ENCODE measurements at places on chromosomes 2 and 18.

GRCh38 chr2:230693411-230693810, 19.2 kb upstream of the CAB39 start:
- DNase-seq = no peak

- no peak for DNase-seq
Measured at GRCh38 chr2:151973901-151974199, 125.0 kb downstream of the CACNB4 start.

DNA sequence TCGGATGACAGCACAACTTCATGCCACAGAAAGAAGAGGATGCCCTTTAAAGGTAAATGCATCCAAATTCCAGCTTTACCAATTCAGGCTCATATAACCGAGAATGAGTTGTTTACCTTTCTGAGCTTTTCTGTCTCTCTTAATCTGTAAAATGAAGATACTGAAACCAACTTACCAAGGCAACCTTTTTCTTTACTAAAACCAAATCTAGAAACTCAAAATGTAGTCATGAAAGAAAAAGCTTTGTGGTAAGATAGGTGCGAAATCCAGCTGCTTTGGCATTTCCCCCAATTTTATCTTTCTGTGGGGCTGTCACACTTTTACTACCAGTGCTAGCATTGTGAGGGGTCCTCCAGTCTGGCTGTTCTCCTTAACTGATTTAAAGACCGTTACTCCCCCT, 240.4 kb downstream of the IKZF2 start:
- no peak for DNase-seq

- no peak for DNase-seq
Measured at GRCh38 chr2:117726747-117727146, 87.7 kb upstream of the DDX18 start.

DNA sequence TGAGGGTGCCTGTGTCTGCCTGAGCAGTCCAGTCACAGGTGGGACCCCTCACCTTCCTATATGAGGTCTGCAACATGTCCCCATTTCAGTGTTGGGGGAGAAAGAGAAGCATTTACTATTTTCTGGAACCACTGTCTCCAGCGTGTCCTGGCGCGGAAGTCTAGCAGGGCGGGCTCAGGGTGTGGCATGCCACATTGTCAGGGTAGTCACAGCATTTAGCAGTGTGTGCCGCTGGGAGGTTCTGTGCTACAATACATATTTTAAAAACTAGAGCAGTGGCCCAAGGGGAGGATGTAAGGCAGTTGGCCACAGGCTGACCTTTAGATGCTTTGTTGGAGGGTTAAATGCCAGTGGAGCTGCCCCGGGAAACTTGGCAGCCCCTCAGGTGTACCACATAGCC, 12.5 kb downstream of the UBE2F start:
- DNase-seq = no peak

- peak; percentile 4 for DNase-seq
Measured at GRCh38 chr2:235390108-235390815, 103.6 kb upstream of the AGAP1 start.

DNA sequence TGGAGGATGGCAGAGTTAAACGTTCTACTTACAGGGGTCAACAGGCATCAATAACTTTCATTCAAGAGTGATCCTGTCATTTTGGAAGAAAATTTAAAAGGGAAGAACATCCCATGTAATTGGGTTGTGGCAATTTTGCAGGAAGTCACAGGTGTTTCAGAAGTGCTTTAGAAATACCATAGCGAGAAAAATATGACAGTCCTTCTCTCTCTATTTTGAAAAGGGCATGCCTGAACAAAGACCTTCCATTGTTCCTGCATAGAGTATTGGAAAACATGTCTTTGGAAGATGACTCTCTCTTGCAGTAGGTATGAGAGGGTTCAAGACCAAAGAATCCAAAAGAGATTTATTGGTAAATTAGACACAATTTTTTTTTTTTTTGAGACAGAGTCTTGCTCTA, 81.8 kb upstream of the SERTAD2 start:
- DNase-seq = no peak

GRCh38 chr2:162317861-162318327, 590 bp downstream of the IFIH1 start:
- DNase-seq = peak; percentile 12

DNA sequence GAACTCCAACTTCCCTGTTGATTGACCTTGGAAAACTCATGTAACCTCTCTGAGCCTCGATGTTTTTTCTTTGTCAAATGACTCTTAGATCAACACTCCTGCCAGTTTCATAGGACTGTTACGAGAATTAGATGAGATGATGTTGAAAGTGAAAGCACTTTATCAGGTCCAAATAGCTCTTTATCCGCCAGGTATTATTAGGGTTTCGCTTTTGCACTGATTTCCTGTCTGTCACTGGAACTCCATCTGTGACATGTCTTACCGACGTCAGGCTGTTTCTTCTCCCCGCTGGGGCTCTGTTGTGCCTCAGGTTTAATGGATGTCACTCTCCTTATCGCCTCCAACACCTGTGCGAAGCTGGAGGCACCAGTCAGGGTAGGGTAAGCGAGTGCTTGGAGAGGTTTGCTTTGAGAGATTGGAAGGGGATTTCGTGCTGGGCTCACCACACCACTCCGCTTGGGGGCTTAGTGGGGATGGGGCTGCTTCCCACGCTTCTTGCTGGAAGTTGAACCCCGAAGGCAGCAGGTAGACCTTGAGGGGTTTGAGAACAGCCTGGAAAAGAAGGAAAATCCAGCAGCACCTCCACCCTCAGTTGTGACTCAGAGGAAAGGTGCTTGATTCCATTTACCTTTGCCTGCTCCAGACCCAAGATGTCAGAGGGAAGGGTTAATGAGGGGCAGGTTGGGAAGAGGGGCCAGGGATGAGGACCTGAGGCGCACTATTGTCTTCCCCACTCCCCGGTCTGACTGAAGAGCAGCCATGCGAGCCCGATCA, 4.3 kb downstream of the GAD1 start:
- DNase-seq = no peak

DNA sequence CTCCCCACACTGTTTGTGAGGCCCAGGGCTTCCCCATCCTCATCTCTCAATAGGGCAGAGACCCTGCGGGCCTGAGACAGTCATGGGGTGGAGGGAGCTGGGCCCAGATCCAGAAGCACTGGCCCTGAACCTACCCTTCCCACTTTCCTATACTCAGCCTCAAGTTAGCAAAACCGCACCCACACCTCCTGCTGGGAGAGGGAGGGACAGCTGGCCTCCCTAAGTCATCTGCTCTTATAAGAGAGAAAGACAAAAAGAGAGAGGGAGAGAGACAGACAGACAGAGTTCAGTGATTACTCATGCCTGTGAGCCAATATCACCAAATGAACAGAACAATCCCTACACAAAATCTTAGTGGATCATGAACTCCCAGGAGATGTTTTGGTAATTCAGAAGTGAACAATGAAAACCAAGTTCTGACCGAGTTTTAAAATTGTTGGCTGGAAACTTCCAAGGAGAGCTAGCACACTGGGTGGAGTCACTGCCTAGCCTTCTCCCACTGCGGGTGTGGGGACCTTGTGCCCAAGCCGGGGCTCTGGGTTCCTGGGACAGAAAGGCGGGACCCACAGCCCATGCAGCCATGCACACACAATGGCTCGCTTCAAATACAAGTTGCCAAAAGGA, 130.5 kb downstream of the PXDN start:
- DNase-seq = no peak

- DNase-seq = no peak
Measured at GRCh38 chr18:40653682-40654081, 1301.4 kb upstream of the PIK3C3 start.

DNA sequence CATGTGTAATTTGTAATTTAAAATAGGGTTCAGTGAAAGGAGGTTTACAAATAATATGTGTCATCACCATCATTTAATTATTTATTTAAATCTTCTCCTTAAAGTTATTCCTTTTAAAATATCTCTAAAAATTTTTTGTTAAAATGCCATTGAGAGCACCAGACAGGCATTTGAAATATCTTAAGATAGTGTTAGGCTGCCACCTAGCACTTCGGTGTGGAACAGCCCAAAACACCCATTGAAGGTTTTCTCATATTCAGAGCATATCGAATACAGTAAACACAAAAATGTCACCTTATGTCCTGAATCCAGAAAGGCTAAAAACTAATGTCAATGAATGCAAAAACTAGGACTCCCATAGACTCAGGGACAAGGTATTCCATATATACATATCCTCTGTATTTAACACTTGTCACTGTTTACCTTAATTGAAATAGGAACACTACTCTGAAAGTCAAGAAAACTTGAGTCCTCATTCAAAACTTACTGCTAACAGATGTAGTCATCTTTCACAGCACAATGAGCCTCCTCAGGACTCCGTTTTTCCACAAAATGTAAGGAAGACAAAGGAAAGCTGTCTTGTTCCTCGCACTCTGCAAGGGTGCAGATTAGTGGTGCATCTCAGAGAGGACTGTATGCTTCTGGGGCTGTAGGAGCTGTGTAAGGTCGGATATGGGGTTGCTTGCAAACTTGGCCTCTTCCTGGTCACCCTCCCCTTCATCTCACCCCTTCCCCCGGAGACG, 329.5 kb downstream of the PAX3 start:
- no peak for DNase-seq

- DNase-seq = no peak
Measured at GRCh38 chr2:225033440-225034318, 8.6 kb downstream of the DOCK10 start.

DNA sequence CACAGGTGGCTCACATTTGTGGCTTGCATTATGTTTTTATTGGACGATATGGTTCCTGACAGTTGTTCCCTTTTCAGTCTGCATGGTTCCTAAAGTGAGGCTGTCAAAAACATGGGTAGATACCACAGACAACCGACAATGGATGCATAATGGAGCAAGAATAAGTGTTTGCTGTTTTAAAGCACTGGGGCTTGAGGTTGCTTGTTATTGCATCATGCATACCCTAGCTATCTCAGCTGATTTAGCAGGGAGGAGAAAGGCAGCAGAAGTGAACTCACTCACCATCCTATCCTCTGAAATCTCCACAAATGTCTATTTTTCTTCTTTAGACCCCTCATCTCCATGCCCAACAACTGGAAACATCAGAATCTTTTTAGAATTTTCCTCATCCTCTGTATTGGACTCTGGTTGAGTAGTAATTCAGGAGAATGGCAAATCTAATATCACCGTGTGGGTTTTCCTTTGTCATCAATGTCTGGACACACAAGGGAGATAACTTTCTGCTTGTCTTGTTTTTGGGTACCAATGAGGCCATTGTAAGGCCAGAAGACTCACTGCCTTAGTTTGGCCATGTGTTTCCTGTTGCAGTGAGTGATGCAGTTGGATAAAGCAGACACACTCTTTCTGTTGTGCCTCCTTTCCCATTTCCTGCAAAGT, 46.7 kb downstream of the FBXO48 start:
- no peak for DNase-seq

- DNase-seq = peak; percentile 56
Measured at GRCh38 chr2:239298116-239298804, 102.6 kb downstream of the HDAC4 start.

GRCh38 chr2:54603357-54603756, 120.1 kb upstream of the EML6 start:
- DNase-seq = no peak

DNA sequence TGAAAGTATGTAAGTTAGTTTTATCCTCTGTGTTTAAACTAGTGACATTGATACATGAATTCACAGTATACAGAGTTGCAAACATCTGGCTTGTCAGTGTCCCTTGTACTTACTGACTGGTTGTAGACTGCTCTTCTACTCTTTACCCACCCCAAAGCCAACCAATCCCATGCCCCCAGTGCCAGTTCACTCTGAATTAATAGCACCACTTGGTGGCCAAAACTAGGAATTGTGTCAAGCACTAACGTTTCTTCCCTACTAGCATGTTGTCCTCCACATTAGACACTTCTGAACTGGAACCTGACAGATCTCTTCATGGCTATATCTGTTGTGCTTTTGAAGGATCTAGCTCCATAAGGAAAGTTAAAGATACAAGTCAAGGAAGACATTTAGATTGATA, 27.2 kb upstream of the OTX1 start:
- DNase-seq = no peak

DNA sequence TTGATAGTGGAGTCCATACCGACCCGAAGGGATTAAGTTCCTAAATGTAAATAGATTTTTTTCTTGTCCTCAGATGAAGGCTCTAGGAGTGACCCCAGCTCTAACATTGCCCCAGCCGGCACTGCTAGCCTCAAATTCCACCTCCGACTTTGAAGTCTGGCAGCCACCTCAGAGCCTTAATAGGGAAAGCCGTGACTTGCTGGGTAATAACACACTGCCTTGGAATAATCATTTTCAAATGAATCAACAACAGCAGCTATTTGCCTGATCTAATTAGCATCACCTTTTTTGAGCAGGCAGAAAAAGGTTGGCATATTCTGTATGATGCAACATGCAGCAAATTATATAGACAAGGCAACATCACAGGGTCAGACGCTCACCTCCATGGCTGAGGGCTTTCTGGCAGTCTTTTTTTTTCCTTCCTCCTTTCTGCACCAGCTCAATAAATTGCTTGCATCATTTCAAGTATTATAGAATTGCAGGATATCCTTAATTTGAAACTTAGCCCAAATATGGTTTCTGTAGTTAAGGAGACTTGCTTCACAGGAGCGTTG, 276.5 kb upstream of the ATP5MC3 start:
- DNase-seq = no peak

DNA sequence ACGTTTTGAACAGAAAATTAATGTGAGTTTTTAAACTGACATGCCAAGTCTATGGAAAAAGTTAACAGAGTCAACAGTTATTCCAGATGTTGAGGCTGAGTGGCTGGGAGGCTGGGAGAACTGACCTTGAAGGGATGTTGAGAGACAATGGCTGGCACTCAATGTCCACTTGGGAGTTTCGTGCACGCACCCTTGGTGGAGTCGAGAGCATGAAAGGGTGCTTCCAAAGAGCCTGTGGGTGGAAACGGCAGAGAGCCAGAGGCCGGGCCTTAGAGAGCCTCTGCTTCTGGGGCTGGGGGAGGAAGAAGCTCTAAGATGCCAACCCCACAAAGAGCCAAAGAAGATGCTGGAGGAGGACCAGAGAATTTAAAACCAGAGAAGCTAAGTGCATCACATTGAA, 63.4 kb upstream of the L3MBTL4 start:
- no peak for DNase-seq

DNA sequence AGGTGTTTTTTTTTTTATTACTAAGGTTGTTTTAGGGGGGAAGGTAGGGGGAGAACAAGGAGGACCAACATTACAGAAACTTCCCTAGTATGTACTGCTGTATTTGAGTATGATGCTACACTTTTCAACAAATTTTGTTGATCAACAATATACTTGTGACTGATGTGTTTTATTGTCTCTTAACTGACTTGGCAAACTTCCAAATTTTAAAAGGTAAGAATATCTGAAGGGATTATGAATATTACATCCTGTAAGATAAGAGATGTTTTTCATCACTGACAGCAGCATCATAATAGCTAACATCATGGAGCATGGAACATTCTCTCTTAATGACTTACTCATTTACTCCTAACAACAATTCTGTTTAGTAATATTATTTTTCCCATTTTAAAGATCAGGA, 86.0 kb upstream of the KIF5C start:
- no peak for DNase-seq

DNA sequence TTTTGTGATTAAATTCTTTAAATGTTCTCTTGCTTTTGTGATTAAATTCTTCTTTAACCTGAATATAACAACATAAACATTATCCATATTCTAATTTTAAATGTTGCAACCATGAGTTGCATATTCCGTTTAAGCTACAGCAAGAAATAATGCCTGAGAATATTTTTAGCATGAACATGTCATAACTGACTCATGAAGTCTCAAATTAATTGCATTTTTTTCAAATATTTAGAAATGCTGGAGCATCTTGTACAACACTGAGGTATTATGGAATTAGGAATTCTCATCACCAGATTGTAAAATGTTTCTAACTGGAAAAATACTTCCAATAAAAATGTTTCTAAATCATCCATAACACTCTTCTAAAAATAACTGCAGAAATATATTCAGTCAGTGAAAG, 14.7 kb downstream of the ROCK2 start:
- DNase-seq = no peak

- no peak for DNase-seq
Measured at GRCh38 chr2:102771114-102771513, 9.3 kb downstream of the TMEM182 start.

Data from stimulated activated CD4-positive, alpha-beta T cell treated with anti-CD3 and anti-CD28 coated beads, Interleukin-12 subunit alpha, Interleukin-12 subunit beta, amount 100 ng/mL, for 48 hours (primary cell).